ENCODE measurements at places on chromosomes 16 and 17.

GRCh38 chr17:50920891-50921586, 54.9 kb upstream of the TOB1 start:
- DNase-seq: no peak

DNA sequence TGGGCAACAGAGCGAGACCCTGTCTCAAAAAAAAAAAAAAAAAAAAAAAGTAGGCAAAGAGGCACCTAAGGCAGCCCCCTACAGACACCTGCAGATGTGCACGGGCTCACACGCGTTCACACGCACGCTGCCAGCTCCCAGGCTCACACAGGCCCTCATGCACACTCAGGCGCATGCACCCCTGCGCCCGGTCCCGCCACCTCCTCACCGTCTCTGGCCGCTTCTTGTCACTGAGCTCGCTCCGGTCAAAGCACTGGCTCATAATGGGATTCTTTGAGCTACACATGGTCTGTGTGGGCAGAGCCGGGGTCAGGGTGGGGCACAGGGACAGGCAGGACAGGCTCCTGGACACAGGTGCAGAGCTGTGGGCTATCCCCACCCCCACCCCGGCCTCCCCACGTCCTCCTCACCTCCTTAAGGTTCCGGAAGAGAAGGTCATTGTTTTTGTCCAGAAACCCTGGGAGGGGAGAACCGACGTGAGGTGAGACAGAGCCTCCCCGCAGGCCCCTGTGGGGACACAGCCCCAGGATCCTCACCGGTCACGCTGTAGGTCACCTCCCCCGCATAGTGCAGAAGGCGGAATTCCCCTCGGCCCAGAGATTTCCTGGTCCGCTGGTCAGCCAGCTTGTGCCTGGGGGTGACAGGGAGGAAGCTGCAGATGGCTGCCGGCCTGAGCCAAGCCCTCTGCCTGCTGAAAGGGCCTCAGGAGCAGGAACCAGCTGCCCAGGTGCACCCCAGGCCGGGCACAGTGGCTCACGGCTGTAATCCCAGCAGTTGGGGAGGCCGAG, 17.9 kb downstream of the MYO1C start:
- DNase-seq: no peak

GRCh38 chr17:75341784-75342486, 52.7 kb upstream of the SLC25A19 start:
- no peak for DNase-seq

DNA sequence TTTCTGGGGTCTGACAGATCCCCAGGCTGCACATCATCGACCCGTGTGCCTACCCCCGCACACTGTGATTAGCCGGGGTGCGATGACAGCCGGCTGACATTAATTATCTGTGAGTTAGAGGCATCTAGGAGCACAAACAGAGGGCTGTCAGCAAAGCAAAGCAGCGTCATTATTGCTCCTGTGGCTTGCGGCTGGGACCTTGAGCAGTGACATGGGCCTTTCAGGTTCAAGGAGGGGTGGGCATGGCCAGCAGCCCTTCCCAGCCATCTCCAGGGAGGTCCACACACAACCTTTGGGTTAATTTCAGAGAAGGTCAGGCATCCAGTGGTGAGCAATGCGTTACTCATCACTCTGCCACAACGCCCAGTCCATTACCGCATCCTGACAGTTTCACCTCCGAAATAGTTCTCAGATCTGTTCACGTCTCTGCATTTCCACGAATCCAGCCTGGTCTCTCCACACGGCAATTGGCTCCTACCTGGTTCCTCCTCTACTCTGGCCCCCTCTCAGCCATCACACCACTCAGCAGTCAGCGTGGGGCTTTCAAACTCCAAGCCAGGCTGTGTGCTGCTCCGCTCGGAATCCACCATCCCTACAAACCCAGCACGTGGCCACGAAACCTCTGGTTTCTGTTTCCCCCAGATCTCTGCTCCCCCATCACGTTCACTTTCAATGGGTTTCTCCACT, 249.7 kb upstream of the C16orf82 start:
- no peak for DNase-seq

- DNase-seq: no peak
Measured at GRCh38 chr17:37294888-37295287, 80.9 kb upstream of the C17orf78 start.

DNA sequence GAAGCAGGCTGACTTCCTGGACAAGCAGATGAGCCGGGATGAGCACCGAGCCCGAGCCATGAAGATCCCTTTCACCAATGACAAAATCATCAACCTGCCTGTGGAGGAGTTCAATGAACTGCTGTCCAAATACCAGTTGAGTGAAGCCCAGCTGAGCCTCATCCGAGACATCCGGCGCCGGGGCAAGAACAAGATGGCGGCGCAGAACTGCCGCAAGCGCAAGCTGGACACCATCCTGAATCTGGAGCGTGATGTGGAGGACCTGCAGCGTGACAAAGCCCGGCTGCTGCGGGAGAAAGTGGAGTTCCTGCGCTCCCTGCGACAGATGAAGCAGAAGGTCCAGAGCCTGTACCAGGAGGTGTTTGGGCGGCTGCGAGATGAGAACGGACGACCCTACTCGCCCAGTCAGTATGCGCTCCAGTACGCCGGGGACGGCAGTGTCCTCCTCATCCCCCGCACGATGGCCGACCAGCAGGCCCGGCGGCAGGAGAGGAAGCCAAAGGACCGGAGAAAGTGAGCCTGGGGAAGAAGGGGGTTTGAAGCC, 11.0 kb downstream of the NFE2L1 start:
- DNase-seq: no peak

DNA sequence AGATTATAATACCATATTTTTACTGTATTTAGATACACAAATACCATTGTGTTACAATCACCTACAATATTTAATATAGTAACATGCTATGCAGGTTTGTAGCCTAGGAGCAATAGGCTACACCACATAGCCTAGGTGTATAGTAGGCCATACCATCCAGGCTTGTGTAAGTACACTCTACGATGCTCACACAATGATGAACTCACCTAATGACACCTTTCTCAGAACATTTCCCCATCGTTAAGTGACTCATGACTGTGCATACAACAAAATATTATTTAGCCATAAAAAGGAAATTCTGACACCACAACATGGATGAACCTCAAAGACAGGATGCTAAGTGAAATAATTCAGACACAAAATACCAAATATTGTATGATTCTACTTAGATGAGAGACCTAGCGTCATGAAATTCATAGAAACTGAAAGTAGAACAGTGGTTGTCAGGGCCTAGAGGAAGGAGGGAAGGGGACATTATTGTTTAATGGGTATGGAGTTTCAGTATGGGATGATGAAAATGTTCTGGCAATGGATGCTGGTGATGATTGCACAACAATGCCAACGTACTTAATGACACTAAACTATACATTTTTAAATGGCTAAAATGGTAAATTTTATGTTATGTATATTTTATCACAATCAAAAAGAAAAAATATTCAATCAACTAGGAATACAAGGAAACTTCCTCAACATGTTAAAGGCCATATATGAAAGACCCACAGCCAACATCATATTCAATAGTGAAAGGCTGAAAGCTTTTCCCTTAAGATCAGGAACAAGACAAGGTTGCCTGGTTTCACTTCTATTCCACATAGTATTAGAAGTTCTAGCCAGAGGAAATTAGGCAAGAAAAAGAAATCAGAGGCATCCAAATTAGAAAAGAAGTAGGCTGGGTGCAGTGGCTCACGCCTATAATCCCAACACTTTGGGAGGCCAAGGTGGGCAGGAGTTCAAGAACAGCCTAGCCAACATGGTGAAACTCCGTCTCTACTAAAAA, 5.9 kb upstream of the C16orf87 start:
- DNase-seq: no peak

- DNase-seq: no peak
Measured at GRCh38 chr16:49883076-49884014, 27.4 kb upstream of the ZNF423 start.

- no peak for DNase-seq
Measured at GRCh38 chr17:37698911-37699255, 46.0 kb downstream of the HNF1B start.

- no peak for DNase-seq
Measured at GRCh38 chr16:85301231-85301630, 189.0 kb upstream of the CIBAR2 start.

DNA sequence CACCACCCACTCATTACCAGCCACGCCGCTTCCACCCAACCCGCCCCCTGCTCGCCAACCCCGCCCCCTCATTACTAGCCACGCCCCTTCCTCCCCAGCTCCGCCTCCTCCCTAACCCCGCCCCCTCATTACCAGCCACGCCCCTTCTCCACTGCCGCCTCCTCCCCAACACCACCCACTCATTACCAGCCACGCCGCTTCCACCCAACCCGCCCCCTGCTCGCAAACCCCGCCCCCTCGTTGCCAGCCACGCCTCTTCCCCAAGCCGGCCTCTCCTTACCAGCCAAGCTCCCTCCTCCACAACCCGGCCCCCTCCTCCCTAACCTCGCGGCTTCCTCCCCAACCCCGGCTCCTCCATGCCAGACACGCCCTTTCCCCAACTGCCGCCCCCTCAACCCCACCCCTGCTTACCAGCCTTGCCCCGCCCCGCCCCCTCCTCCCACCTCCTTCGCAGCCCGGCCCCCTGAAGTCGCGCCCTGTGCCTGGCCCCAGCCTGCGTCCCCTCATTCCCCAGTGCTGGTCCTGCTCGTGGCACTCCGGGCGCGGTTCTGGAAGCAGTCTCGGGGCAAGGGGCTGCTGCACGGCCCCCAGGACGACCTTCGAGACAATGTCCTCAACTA, 7.3 kb downstream of the SLC22A31 start:
- DNase-seq: no peak

DNA sequence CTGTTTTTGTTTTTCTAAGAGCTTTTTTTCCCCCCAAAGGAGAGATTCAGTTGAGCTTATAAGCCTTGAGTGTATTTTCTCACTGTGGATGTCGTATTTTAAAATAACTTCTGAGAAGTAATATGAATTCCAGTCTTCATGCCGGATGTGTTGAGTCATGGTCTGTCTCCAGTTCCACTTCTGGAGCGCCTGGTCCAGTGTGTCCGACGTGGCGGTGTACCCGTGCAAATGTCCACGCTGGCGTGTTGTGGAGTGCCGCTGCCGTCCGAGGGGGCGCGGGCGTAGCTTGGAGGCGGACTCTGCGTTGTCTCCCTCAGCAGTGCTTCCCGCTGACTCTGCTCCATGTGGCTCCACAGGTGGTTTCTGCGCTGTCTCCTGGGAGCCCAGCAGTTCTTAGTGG, 60.9 kb upstream of the ZNF750 start:
- no peak for DNase-seq

DNA sequence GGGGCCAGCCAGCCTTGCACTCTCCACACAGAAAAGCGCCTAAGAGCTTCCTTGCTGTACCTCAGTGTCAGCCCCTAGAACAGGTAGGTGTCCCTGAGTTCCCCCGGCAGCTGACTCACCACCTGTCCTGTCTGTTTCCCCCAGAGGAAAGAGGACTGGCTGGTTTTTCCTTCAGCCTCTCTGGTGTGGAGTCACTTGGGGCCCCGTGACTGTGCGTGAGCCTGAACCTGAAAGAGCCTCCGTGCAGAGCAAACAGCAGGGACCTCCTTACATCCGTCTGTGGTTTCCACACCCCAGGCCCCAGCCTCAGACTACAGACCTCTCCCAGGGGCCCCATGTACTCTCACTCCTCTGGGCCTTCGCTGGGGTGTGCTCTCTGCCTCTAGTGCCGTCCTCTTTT, 87.8 kb downstream of the GNAO1 start:
- DNase-seq: no peak

- DNase-seq: no peak
Measured at GRCh38 chr16:351804-352520, 561 bp downstream of the AXIN1 start.

- DNase-seq: no peak
Measured at GRCh38 chr16:89154390-89155183, 17.0 kb upstream of the CDH15 start.
